Activated naive CD8-positive, alpha-beta T cell treated with anti-CD3 and anti-CD28 coated beads, Interleukin-2, amount 50 U/mL, for 24 hours (primary cell): ENCODE measurements at places on chromosomes 4 and X.

DNA sequence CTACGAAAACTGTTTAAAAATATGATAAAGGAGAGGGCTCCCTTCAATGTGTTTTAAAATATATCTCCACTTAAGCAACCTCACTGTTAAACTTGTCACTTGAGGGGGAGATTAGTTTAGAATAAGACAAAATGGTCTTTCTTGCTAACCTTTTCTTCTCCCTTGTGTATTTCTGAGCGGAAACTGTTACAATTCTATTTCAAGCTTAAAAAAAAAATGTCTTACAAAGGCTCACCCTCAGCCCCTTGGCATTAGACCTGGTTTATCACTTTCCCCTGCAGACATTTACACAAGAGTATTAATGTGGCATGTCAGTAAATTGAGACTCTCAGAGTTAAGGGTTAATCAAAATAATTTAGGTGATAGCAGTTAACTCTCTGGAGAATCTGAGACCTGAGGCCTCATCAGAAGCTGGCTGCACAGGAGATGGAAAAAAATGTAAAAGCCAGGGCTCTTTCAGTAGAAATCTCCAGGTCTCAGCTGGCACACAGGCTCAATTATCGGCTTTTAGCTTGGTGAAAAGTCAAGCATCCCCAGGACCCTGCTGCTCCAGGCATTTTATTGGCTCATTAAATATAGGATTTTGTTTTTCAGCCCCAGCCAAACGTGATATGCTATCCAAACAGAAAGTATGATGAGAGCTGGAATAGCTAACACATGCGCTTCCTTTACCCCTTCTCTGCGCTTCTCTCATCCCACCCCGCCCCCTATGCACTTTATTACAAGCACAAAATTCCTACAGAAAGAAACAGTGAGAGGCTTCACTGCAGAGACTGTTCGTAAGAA lies 130.5 kb downstream of the PPA2 start:
- no peak for DNase-seq

DNA sequence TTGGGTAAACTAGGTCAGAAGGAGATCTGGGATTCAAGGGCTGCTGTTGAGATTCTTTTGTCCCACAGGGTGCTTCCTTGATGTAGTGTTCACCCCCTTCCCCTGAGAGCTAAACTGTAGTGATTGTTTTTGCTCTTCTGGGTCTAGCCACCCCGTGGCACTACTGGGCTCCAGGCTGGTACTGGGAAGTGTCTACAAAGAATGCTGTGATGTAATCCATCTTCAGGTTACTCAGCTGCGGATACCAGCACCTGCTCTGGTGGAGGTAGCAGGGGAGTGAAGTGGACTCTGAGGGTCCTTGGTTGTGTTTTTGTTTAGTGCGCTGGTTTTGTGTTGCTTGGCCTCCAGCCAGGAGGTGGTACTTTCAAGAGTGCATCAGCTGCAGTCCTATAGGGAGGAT lies 365.5 kb downstream of the ZNF674 start:
- DNase-seq: no peak

DNA sequence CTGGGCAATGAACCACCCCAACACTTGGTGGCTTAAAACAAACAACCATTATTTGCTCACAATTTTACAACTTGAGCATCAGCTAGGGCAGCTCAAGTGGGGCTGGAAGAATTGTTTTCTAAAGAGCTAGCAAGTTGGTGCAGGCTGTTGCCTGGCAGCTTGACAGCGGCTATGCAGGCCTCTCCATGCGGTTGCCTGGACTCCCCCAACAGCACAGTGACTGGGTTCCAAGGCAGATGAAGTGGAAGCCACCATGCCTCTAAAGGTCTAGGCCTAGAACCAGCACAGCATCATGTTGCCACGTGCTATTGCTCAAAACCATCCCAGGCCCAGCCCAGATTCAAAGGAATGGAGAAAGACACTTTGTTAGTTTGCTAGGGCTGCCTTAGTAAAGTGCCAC lies 114.8 kb downstream of the BCOR start:
- no peak for DNase-seq

DNA sequence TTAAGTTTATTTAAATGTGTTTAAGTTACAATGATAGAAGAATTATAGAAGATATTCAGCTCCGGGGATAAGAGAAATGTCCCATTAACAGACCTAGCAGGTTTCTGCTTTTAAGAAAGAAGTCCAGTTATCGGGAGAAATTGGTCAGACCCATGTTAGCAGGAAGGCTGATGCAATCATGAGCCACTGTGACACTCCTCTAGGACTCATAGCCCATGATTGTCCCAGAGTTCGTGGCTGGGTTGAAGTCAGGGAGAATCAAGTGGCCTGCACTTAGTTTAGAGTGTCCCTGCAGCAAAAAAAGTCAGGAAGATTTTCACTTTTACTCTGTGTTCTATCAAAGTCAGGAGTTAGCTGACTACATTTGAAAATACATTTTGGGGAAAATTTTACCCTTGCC lies 72.0 kb downstream of the TMEM144 start:
- DNase-seq: no peak

- no peak for DNase-seq
Measured at GRCh38 chr4:1543976-1544375, 137.7 kb upstream of the NKX1-1 start.

DNA sequence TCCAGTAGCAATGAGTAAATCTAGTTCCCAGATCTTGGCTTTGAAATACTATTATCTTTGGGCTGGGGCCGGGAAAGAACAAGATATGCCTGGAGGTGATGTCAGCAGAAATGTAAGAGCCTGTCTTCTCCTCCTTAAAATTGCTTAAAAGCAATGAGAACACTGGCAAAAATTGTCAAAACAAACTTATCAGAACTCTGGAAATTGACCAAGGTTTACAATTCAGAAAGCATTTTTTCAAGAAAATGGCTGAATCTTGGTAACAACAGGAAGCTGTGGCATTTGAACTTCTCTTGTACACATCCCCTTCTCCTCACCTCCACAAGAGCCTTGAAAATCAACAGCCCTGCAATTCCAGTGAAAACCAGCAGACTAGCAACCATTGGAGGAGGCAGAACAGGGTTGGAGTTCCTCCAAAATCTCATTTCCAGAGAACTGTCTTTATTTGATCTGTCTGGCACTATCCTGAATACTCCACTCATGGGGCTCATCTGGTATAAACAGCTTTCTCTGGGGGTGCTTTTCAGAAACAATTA lies 13.5 kb downstream of the TIMP1 start:
- DNase-seq: no peak

GRCh38 chr4:123484291-123484926 lies 87.8 kb downstream of the SPRY1 start:
- no peak for DNase-seq

DNA sequence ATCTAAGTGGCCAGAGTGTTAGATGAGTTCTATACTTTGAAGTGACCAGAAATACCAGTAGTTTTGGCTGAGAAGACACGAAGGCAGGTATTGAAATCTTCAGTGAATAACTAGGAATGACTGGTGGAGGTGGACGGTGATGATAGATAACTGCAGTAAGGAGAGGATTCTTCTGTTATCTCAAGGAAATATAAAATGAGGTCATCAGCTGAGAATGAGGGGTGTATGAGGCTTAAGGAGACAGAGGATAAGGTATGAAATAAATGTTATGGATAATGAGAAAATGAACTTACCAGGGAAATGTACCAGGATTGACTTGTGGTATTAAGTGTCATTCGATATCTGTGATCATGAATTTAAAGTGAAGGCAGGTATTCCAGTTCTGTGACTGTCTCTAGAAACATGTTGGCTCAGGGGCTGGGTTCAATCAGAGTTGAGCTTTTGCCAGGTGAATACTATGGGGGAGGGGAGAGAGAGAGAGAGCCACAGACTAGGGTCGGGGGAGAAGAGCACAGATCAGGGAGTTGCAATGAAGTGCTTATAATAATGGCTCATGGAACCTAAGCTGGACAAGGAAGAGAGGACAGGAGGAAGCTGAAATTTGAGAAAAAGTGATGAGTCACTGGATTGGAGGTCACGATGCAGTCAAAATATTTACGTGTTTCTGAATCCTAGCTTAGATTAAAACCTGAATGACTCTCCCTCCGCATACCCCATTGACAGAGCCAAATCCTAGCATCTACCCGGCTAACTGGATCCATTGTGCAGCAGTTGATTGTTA lies 37.5 kb upstream of the BRS3 start:
- DNase-seq: no peak

GRCh38 chrX:2766906-2767305 lies 15.1 kb downstream of the XG start:
- DNase-seq: no peak

- DNase-seq: no peak
Measured at GRCh38 chr4:140078366-140078765, 75.6 kb downstream of the MAML3 start.
